ENCODE measurements at places on chromosomes 6 and 20.

DNA sequence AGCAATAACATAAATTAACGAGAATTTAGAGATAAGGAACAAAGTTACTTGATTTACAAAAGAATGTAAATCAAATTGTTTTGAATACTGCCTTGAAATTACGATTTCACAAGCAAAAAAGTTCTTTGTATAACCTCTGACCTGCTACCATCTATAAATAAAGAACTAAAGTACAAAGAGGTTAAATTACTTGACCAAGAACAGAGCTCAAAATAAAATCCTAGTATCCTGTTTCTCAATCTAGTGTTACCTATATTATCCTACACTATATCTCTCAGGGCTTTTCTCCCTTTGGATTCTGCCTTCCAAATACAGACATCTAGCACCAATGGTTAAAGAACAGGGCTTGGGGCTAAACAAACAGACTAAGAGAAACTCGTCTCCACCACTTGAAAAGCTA, 43.8 kb downstream of the PLN start:
- DNase-seq, result no peak

GRCh38 chr6:21457647-21458046, 135.9 kb upstream of the SOX4 start:
- DNase-seq, result no peak

DNA sequence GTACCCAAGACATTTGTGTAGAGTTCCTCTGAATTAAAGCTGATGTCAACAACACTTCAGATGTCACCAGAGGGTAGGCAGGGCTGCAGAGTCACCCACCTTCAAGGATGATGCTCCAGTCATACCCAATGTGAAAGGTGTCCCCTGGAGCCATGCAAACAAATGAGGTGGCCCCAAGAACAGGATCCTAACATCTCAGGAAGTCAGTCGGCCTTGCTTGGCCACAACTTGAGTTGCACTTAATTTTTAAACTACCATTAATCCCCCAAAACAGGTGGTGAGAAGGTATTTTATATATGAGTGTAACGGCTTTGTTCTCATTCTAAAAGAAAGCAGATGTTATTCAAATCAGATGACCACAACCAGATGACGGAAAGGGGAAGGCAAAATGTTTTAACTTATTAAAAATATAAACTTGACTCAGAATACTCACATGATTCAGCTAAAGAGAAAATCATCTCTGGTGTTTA, 21.1 kb upstream of the SERPINB1 start:
- DNase-seq, result no peak

GRCh38 chr6:133399426-133399825, 158.3 kb downstream of the EYA4 start:
- DNase-seq, result no peak

GRCh38 chr6:130677312-130677711, 149.9 kb upstream of the SMLR1 start:
- DNase-seq, result no peak

DNA sequence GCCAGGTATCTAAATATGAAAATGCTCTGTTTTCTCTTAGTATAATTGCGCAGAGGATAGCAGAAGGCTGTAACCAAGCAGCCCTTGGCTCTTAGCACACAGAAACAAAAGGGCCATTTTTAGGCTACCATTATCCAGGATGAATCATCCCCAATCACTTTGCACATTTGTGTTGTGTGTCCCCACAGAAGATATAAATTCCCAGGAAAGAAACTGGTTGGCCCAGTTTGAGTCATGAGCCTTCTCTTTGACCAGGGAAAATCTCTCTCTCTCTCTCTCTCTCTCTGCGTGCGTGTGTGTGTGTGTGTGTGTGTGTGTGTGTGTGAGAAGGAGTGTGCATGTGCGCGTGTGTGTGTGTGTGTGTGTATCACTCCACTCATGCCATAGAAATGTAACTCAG, 178.5 kb downstream of the FRK start:
- no peak for DNase-seq

GRCh38 chr6:151723152-151723551, 84.3 kb upstream of the ESR1 start:
- DNase-seq, result no peak

DNA sequence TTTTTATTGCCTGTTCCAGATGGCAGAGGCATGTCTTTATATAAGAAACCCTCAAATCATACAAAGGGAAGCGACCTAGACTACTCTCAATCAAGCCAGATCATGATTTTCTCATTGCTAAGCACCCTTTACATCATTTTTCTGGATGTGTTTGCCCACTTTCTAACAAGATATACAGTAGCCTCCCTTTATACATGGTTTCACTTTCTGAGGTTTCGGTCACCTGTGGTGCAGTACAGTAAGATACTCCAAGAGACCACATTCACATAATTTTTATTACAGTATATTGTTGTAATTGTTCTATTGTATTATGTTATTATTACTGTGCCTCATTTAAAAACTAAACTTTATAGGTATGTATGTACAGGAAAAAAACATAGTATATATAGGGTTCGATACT, 23.6 kb downstream of the TOMM6 start:
- no peak for DNase-seq

DNA sequence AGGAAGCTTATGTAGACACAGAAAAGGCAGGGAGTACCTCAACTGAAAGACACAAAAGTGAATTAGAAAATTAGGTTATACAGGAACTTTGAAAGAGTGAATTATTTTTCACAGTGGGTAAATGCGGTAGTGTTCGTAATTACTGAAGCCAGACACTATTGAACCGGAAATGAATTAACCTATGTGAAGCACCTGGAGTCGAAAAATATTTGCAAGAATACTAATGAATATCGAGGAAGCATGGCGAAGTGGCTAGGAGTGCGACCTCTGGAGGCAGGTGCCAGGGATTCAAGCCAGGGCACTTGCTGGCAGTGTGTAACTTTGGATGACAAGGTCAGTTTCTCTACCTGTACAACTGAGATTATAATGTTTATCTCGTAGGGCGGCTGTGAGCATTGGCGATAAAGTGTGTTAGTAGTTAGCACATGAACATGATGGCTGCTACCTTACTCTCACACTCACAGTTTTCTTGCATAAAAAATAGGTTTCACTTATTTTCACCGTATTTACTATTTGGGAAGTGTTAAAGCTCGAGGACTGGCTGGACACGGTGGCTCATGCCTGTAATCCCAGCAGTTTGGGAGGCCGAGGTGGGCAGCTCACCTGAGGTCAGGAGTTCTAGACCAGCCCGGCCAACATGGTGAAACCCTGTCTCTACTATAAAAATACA, 567 bp upstream of the SLC18B1 start:
- DNase-seq, result peak; percentile 24

DNA sequence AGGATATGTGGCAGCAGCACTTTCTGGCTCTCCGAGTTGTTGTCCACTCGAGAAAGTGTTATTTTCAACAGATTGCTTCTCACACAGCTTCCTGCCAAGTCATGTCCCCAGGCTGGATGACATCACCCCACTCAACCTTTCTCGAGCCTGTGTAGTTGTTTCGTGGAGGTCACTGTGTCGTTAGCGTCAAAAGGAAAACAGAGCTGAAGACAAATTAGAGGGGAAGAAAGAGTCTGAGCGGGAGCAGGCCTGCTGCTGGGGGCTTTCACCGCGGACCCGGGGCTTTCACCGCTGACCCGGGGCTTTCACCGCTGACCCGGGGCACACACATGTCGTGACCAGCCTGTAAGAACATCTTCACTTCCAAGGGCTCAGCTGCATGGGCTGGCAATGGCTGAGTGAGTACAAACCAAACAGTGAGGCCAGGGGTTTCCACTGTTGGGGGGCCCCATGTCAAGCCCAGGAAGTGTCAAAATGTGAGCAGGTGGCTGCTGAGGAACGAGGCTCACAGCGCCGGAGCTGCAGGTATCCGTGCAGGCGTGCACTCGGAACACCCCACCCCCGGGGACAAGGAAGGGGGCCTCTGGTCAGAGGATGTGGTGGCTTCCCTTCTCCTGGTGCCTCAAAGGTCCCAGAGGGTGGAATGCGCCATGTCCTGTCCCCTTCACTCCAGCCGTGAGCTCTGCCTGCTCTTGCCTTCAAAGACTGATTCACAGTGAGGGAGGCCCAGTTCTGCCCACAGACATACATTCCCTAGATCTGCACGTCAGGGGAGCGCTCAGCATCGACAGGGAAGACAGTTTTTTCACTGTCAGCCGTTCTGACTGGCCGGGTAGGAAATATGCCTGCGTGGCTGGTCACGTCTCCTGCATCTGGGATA, 365.9 kb downstream of the TAF4 start:
- no peak for DNase-seq

GRCh38 chr20:20248620-20249200, 119.2 kb upstream of the INSM1 start:
- no peak for DNase-seq

DNA sequence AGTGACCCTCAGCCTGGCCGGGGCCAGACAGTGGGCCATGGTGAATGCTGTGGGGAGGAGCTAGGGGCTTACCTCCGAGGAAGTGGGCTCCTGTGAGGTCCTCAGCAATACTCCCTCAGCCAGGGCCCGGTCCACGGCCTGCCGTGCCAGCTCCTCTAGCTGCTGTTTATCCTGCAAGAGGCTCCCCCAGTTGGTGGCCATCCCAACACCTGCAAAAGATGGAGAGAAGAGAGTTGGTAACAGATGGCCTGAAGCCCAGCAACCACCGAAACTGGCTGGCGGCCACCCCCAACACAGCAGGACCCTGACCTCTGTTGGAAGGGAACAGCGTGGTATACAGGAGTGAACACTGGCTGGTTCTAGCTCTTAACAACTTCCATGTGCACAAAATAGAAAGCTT, 4.0 kb downstream of the GSS start:
- DNase-seq, result no peak

- no peak for DNase-seq
Measured at GRCh38 chr20:36394340-36394965, 88.3 kb downstream of the DLGAP4 start.

GRCh38 chr6:96899019-96899418, 1.3 kb upstream of the NDUFAF4 start:
- DNase-seq, result no peak

GRCh38 chr6:15775741-15776140, 112.9 kb upstream of the DTNBP1 start:
- DNase-seq, result no peak

- no peak for DNase-seq
Measured at GRCh38 chr20:9517297-9518162, 3.1 kb downstream of the LAMP5 start.

- peak; percentile 33 for DNase-seq
Measured at GRCh38 chr6:151044465-151045441, 179.3 kb downstream of the MTHFD1L start.

DNA sequence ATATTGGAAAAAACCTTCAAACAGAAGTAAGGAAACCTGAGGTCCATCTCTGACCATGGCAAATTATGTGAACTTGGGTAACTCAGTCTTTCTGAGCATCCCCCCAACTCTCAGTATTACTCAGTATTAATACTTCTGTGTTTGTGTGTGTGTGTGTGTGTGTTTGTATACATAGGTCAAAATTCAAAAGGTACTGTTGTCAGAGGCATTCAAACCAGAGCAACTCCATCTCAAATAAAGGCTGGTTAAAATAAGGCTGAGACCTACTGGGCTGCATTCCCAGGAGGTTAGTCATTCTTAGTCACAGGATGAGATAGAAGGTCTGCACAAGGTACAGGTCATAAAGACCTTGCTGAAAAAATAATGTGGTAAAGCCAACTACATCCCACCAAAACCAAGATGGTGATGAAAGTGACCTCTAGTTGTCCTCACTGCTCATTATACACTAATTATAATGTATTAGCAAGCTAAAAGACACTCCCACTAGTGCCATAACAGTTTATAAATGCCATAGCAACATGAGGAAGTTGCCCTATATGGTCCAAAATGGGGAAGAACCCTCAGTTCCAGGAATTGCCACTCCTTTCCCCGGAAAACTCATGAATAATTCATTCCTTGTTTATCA, 33.3 kb upstream of the SLC22A16 start:
- DNase-seq, result peak; percentile 89

DNA sequence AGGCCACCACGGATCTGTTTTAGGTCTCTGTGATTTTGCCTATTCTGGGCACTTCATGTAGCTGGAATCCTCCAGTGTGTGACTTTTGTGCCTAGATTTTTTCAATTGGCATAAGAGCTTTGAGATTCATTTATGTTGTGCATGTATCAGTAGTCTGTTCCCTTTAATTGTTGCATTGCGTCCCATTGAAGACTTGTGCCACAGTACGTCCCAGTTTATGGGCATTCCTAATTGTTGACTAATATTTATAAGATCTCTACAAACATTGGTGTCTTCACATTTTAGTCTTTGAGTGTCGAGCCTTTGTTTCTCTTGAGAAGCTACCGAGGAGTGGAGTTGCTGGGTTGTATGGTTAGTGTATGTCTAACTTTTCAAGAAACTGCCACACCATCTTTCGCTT, 704 bp upstream of the FAM210B start:
- no peak for DNase-seq

DNA sequence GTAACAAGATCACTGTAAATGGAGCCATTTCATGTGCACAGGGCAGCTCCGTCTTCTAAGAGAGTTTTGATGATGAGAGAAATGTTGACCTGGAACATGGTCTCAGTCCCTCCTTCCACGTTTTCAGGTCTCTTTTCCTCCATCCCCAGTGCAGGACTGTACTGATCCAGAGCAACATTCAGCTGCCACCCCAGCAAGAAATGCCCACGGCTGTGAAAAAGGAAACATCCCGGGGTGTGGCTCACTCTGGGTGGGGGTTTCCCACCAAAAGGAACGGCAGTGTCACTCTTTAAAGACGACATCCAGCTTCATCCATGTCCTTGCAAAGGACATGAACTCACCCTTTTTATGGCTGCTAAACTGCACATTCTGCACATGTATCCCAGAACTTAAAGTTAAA, 92.6 kb downstream of the ERMARD start:
- no peak for DNase-seq

GRCh38 chr6:121944354-121944753, 455.1 kb upstream of the HSF2 start:
- DNase-seq, result no peak

DNA sequence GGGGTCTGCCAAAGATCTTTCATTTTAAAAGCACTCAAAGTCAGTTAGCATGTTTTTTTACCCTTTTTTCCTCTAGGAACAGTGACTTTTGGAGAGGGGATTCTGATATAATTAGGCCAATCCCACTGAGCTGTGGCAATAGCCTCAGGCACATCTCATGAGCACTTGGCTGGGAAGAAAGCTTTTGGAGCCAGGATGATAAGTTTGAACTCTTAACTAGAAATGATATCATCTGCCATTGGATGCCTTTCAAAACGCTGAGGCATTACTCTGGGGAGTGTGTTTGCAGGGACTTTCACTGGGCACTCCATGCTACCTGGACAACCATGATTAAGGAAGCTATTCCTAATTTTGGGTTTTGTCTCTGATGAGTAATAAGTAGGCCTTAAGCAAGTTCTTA, 3.7 kb downstream of the SCGN start:
- peak; percentile 24 for DNase-seq

GRCh38 chr6:125415913-125416312, 114.1 kb upstream of the HDDC2 start:
- DNase-seq, result no peak

- DNase-seq, result no peak
Measured at GRCh38 chr6:53888931-53889330, 94.1 kb downstream of the LRRC1 start.

DNA sequence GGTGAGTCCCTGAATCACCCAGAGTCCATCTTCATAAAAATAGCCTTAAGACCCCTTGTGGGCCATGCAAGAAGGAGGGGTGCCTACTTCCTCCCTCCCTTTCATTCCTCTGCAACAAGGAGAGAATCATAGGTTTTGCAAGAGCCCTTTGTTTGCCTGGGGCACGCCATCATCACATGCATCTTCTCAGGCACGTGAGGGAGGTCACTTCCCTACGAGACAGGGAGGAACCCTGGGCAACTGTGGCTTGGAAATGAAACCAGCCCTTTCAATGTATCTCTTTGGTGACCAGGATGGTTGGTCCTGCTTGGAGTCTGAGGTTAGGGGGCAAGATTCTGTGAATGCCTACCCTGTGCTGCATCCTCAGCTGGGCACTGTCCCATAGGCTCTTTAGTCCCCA, 194.8 kb downstream of the MAFB start:
- no peak for DNase-seq

GRCh38 chr6:151408858-151409257, 17.5 kb upstream of the ZBTB2 start:
- no peak for DNase-seq

All from NCI-H226 (cell line).